ENCODE measurements at places on chromosomes 6 and 20. TPM values are rescaled to one million over a fixed set of nuclear protein-coding genes. Genes with fewer than 3 reads are reported as not detected.

The PERP gene
- total RNA-seq: 42.4 TPM

The KIF25 gene
- total RNA-seq: not detected

The CFB gene
- total RNA-seq: 0.50 TPM

The NRSN2 gene
- total RNA-seq: 43.1 TPM

The PPARD gene
- total RNA-seq: 7.4 TPM

The CUL9 gene
- total RNA-seq: 15.7 TPM

The SMIM8 gene
- total RNA-seq: 5.1 TPM

The MLIP gene
- not detected for total RNA-seq

The ECT2L gene
- total RNA-seq: not detected

The ZBTB9 gene
- total RNA-seq: 4.4 TPM

The GABRR2 gene
- not detected for total RNA-seq

The IGF2R gene
- total RNA-seq: 54.7 TPM

The BTN2A1 gene
- 50.8 TPM for total RNA-seq

- H3K36me3 ChIP-seq: no peaks in the 10 kb centered on the region
- H3K4me1 ChIP-seq: no peaks in the 10 kb centered on the region
- no peak overlapping the region for H3K27ac ChIP-seq
- H3K4me3 ChIP-seq: no peak overlapping the region
Observed at GRCh38 chr20:5442101-5442500, 125.3 kb upstream of the PROKR2 start.

DNA sequence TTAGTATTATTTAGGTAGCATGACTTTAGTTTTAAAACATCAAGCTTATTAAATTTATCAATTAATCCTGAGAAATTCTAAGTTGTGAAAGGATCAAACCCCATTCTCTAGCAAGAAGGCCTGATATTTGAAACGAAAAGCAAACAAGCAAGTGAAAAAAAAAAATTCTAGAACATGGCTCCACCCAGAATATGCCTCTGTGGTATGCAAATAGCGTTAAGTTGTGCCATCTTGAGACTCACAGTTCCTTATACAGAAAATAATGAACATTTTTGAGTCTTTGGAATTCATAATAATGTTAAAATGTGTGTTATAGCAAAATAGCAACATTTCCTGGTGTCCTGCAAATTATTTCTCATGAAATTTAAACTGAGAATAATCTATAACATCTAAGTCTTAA is 42.0 kb downstream of the TRDN start:
- H3K27ac ChIP-seq: no peak overlapping the region
- no peak overlapping the region for H3K4me3 ChIP-seq
- DNase-seq: no peak
- H3K27me3 ChIP-seq: no peaks in the 10 kb centered on the region
- H3K4me1 ChIP-seq: no peaks in the 10 kb centered on the region

DNA sequence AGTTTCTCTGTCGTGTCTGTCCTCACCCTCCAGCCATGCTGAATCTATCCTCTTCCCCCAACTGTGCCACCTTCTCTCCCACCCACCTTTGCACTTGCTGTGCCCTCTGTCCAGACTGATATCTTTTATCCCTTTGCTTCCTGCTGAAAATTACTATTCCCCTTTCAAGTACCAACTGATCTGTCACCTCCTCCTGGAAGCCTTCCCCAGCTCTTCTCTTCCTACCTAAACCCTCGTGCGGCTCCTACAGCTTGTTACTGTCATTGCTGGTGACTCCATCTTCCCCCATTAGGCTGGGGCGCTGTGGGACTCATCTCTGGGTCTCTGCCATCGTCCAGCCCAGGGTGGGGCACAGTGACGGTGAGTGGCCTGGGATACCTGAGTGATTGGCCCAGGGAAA is 1.1 kb downstream of the BPIFB6 start:
- H3K27ac ChIP-seq: no peak overlapping the region
- H3K4me3 ChIP-seq: no peak overlapping the region
- H3K36me3 ChIP-seq: no peaks in the 10 kb centered on the region
- no peak for DNase-seq
- H3K4me1 ChIP-seq: no peaks in the 10 kb centered on the region

DNA sequence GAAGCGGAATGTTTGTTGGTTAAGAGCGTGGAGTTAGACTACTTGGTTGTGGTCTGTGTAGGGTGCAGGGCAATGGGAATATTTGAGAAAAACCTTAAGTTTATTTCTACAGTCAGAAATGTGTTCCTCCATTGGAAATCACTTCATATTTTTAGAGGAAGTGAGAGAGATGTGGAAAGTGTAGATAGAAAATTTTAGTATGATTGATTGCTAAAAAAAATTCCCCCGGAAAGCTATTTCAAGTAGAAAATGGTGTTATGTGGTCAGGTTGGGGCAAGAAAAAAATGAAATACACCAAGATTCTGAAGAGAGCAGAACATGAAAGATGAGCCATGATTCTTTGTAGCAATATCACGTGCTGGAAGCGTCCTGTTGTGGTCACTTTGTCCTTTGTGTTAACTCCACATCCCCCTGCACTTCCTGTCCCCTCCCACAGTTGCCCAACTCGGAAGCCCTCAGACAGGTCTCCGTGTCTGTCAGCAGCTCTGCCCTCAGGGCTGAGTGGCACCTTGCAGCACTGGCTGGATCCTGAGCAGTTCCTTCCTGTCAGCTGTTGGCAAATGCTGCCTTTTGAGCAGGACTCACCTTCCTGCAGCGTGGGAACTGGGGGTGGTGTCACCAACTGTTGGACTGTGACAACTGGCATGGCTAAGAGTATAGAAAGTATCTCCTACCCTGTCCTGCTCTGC is 137.5 kb upstream of the SLC24A3 start:
- no peak for DNase-seq
- no peaks in the 10 kb centered on the region for H3K36me3 ChIP-seq
- no peak overlapping the region for H3K27ac ChIP-seq
- no peak overlapping the region for H3K4me3 ChIP-seq
- no peaks in the 10 kb centered on the region for H3K4me1 ChIP-seq

DNA sequence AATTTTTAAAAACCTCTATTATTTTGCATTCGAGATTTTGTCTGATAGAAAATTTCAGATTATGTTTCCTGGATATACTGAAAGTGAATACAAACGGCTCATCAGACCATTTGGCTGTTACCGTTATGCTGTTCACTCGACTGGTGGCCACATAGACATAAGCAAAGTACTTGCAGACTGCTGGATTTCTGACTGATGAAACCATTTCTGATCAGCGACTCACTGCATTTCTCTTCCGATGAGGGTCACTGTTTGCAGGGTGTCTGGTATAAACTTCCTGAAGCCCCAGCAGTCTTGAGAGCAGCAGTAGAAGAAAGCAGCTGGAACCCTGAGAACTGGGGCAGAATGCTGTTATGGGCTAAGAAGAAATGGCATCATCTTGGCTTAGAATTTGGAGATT is 17.7 kb downstream of the SNX9 start:
- no peak overlapping the region for H3K27ac ChIP-seq
- H3K27me3 ChIP-seq: no peaks in the 10 kb centered on the region
- H3K36me3 ChIP-seq: no peaks in the 10 kb centered on the region
- no peak overlapping the region for H3K4me3 ChIP-seq
- DNase-seq: no peak
- H3K4me1 ChIP-seq: no peaks in the 10 kb centered on the region

- H3K27ac ChIP-seq: no peak overlapping the region
- no peak for DNase-seq
- no peaks in the 10 kb centered on the region for H3K36me3 ChIP-seq
- no peaks in the 10 kb centered on the region for H3K27me3 ChIP-seq
Observed at GRCh38 chr6:53566755-53567154, 21.9 kb upstream of the GCLC start.

- peaks cover 14% of the 10 kb centered on the region for H3K36me3 ChIP-seq
- H3K27ac ChIP-seq: no peak overlapping the region
- no peaks in the 10 kb centered on the region for H3K4me1 ChIP-seq
- no peak overlapping the region for H3K4me3 ChIP-seq
Observed at GRCh38 chr6:152184573-152184916, 377.1 kb downstream of the ESR1 start.

- H3K36me3 ChIP-seq: 0 out of 2 replicates have a peak, but pooled peaks cover 7% of the 10 kb centered on the region
- H3K4me1 ChIP-seq: no peaks in the 10 kb centered on the region
- H3K27ac ChIP-seq: no peak overlapping the region
- no peak overlapping the region for H3K4me3 ChIP-seq
Observed at GRCh38 chr6:135006386-135006914, 48.2 kb downstream of the HBS1L start.

- H3K27me3 ChIP-seq: no peaks in the 10 kb centered on the region
- H3K4me1 ChIP-seq: no peaks in the 10 kb centered on the region
- no peaks in the 10 kb centered on the region for H3K36me3 ChIP-seq
- DNase-seq: no peak
- no peak overlapping the region for H3K27ac ChIP-seq
- H3K4me3 ChIP-seq: no peak overlapping the region
Observed at GRCh38 chr6:40819182-40819834, 219.7 kb downstream of the UNC5CL start.

- no peak overlapping the region for H3K4me3 ChIP-seq
- no peaks in the 10 kb centered on the region for H3K27me3 ChIP-seq
- peak; percentile 65 for DNase-seq
- peaks cover 33% of the 10 kb centered on the region for H3K4me1 ChIP-seq
- no peak overlapping the region for H3K27ac ChIP-seq
Observed at GRCh38 chr6:4055420-4056041, 23.4 kb downstream of the FAM217A start.

- no peaks in the 10 kb centered on the region for H3K36me3 ChIP-seq
- H3K27ac ChIP-seq: no peak overlapping the region
- H3K4me1 ChIP-seq: 0 out of 2 replicates have a peak, but pooled peaks cover 4% of the 10 kb centered on the region
- no peak for DNase-seq
Observed at GRCh38 chr6:165883851-165884640, 221.0 kb upstream of the PDE10A start.

DNA sequence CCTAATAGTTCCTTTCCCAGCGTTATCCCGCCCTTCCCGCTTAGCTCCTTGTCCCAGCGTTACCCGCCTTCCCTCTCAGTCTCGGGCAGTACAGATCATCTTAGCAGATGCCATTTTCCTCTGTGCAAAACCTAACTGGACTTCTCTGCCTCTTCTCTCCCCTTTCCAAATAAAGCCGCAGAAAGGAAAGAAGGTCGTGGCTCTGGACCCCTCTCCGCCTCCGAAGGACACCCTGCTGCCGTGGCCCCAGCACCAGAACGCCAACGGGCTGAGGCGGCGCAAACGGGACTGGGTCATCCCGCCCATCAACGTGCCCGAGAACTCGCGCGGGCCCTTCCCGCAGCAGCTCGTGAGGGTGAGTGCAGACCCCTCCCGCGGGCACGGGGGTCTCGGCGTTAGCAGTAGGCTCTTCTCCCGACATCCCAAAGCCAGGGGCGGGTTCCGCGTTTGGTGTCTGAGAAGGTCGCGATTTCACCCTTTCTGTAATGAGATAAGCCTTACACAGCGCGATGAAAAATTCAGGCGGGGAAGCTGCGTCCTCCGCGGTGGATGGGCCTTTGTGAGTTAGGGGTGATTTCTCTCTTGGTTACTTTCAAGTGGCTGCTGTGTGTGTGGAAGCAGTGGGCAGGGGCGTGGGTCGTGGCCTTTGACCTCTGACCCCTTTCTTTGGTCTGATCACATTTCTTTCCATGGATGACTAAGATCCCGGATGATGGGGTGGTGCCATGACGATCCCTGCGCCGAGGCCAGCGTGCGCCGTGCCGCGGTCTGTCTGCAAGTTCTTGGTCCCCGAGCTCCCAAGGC is 292.7 kb downstream of the TAF4 start:
- DNase-seq: no peak
- H3K36me3 ChIP-seq: no peaks in the 10 kb centered on the region
- H3K27me3 ChIP-seq: peaks cover 8% of the 10 kb centered on the region
- H3K27ac ChIP-seq: no peak overlapping the region
- H3K4me1 ChIP-seq: no peaks in the 10 kb centered on the region

GRCh38 chr6:132499757-132500156 is 13.2 kb downstream of the STX7 start:
- no peaks in the 10 kb centered on the region for H3K4me1 ChIP-seq
- H3K4me3 ChIP-seq: no peak overlapping the region
- no peaks in the 10 kb centered on the region for H3K27me3 ChIP-seq
- no peak overlapping the region for H3K27ac ChIP-seq
- no peak for DNase-seq
- peaks cover 27% of the 10 kb centered on the region for H3K36me3 ChIP-seq

DNA sequence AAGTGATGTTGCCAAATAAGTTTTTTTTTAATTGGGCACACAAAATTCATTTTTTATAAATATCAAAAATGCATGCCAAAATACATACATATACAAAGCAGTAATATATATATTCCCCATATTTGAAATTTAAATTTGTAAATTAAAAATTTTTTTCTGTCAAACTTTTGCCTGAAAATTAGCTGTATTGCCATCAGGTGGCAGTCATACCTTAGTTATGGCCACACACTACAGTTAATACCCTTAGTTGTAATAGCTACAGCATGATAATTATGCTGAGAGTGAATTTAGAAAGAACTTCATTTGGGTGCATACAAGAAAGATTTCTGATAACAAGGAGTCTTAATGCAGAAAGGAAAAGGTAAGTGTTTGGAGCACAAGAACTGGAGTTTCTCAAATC is 46.2 kb upstream of the SDHAF4 start:
- H3K27me3 ChIP-seq: no peaks in the 10 kb centered on the region
- no peak for DNase-seq
- no peak overlapping the region for H3K4me3 ChIP-seq
- no peaks in the 10 kb centered on the region for H3K4me1 ChIP-seq

DNA sequence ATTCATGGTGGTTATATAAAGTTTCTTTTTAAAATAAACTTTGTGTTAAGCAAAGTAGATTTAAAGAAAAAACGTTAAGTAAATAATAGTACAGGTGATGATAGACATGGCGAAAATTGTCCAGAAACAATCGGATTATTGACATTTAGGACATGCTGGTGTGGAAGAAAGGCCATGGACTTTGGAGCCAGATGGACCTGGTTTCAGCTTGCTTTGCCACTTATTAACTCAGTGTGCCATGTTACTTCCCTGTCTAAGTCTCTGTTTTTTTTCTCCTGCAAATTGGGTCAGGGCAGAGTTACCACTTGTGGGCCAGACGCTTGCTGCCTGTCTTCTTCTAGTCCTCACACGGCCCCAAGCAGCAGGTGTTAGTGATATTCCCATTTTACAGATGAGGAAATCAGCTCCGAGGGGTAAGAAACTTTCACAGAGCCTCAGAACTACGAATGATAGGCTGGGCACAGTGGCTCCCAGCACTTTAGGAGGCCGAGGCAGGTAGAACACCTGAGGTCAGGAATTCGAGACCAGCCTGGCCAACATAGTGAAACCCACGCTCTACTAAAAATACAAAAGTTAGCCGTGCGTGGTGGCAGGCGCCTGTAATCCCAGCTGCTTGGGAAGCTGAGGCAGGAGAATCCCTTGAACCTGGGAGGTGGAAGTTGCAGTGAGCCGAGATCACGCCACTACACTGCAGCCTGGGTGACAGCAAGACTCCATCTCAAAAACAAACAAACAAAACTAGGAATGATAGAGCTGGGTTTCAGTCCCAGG is 12.4 kb downstream of the KIF3B start:
- no peak for DNase-seq
- H3K27ac ChIP-seq: no peak overlapping the region
- no peaks in the 10 kb centered on the region for H3K36me3 ChIP-seq

Measured in SJSA1 (cell line).